ENCODE measurements at places on chromosomes 6 and 20. TPM values are rescaled to one million over a fixed set of nuclear protein-coding genes. Genes with fewer than 3 reads are reported as not detected.

HLA-DQB2 gene
- total RNA-seq = not detected

DDX27 gene
- total RNA-seq = 46.3 TPM

CLVS2 gene
- total RNA-seq = not detected

SLC13A3 gene
- total RNA-seq = 5.5 TPM

FNDC1 gene
- not detected for total RNA-seq

ESR1 gene
- total RNA-seq = under 0.01 TPM

AGPAT4 gene
- 9.9 TPM for total RNA-seq

GPR6 gene
- total RNA-seq = not detected

Measured in tracheal epithelial cell (primary cell).